ENCODE measurements at places on chromosomes 6 and 20.

DNA sequence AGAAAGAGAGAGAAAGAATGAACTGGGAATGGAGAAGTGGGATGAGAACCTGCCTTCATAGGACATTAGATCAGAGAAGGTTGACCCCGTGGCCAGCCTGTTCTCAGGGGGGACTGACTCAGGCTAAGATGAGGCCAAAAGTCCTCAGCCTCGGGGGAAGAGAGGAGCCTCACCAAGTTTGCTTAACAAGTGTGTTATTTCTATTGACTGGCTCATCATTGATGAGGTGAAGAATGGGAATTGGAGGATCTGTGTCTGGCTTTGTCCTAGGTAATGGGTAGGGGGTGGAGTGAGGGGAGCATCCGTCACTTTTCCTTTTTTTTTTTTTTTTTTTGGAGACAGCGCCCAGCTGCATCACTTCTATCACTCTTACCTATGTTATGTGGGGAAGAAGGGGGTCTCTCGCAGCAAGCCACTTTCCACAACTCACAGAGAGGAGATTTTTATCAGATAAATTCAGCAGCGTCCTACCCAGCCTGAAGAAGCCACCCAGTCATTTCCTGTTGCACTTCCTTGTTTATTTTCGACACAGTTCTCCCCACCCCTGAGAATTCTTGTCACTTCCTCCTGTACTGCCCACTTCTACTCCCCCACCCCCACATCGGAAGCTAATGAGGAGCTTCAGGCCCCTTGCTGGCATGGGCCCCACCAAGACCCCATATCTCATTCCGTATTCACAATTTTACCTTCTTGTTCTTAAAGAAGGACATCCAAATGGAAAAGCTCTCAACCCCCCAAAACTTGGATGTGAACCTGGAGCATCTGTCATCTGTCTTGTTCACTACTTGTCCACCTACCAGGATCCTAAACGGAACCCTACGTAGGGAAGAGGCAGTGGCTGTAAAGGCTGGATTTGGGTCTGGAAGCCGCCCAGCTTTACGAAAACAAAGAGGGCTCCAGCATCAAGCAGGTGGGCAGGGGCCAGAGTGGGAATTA lies 2.8 kb upstream of the RNASET2 start:
- DNase-seq = no peak

GRCh38 chr6:166949528-166950442 lies 6.6 kb downstream of the RNASET2 start:
- no peak for DNase-seq

DNA sequence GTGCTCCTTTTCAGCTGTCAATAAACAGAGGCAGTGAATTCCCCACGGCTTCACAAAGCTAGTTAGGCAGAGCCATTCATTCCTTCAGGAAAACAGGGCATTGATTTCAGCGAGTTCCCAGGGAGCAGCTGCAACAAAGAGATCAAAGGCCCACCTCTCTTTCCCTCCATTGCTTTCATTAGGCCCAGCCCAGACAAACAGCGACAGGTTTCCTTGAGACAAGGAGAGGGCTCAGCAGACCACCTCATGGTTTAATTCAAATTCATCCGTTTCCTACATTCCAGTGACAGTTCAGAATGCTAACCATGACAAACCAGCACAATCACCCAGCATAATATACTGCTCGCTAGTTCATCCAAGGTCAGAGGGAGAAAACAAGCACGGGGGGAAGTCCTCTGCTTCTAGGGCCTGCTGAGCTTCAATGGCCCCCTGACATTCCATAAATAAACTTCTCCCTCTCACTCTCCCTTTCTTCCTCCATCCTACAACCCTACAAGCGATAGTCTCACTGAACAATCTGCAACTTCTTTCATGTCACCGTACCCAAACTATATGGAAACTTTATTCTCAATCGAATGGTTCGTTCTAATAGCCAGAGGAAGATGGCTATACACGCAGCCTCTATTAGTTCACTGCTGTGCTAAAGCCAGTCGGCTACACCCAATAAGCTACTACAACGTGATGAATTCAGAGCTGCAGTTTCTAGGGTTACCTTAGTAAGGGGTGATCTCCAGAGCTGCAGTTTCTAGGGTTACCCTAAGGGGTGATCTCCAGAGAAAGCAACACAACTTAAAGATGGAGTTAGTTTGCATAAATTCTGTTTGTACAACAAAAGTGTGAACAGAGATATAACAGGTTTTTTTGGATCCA lies 34.7 kb downstream of the PLAGL1 start:
- no peak for DNase-seq

DNA sequence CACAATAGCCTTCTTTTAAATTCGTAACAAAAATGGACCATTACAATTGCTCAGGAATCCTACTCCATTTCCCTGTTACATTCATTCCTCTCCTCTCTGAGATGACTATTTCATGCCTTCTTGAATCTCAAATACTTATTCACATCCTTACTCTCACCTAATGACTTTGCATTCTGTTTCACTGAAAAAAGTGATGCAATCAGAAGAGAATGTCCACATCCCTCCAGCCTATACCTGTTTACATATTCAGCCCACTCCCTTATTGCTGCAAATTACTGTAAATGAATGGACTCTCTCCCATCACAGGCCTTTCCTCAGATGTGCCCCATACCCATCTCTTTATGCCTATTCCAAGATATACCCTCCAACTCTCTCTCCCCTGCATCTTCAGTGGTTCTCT lies 8.6 kb downstream of the TAAR1 start:
- no peak for DNase-seq

- no peak for DNase-seq
Observed at GRCh38 chr6:157966589-157966977, 15.1 kb upstream of the SYNJ2 start.

DNA sequence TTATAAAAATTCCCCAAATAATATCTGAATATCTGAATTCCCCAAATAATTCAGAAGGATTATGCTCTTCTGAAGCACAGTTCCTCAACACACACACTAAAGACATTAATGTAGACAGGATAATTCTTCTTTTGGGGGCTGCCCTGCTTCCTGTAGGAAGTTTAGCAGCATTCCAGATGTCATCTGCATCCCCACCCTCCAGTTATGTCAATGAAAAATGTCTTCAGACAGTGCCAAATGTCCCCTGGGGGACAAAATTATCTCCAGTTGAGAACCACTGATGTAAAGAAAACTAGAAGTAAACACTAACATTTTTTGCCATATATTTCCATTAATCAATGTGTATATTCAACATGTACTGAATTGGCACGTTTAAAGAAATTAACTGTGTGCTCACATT lies 25.9 kb upstream of the NAA20 start:
- DNase-seq = no peak

GRCh38 chr6:6392214-6393068 lies 72.0 kb upstream of the F13A1 start:
- no peak for DNase-seq

DNA sequence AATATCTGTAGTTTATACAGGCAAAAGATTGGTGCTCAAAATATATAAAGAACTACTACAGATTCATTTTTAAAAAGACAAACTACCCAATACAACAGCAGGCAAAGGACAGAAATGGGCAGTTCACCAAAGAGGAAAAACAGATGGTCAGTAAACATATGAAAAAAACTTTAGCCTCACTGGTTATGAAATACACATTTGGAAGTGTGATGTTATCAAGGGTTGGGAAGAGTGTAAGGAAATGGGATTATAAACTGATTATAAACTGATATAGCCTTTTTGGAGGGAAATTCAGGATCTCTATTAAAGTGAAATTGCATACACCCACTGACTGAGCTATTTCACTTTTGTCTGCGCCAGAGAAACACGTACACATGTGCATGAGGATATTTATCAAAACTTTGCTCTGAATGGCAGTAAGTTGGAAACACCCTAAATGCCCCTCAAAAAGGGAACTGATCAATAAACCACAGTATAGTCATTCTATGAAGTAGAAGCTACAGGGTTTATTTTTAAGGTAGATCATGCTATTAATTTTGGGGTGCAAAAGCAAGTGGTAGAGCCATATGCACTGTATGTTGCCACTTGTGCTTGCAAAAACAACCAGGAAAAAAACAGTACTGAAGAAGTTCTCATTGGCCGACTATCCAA lies 32.2 kb upstream of the ARFGEF2 start:
- no peak for DNase-seq

DNA sequence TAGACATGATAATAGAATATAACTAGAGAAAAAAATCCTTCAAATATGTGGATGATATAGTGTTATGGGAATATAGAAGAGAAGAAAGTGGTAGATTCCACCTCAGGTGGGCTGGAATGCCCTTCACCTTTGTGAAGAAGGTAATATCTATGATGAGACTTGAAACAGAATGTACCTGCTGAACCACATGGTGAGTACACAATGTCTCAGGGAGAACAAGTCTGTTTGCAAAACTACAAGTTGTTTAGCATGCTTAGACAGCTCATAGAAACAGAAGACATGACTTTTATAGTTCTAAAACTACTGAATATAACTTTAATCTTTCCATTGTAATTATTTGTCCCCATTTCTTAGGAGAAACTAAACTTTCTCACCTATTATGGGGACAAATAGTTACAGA lies 12.2 kb downstream of the C6orf58 start:
- DNase-seq = no peak

All from stimulated activated CD4-positive, alpha-beta T cell treated with anti-CD3 and anti-CD28 coated beads, Interleukin-12 subunit alpha, Interleukin-12 subunit beta, amount 100 ng/mL, for 4 hours (primary cell).